ENCODE measurements at places on chromosomes 6 and 20. TPM values are rescaled to one million over a fixed set of nuclear protein-coding genes. Genes with fewer than 3 reads are reported as not detected.

Gene F13A1
- total RNA-seq = 421 TPM

DNA sequence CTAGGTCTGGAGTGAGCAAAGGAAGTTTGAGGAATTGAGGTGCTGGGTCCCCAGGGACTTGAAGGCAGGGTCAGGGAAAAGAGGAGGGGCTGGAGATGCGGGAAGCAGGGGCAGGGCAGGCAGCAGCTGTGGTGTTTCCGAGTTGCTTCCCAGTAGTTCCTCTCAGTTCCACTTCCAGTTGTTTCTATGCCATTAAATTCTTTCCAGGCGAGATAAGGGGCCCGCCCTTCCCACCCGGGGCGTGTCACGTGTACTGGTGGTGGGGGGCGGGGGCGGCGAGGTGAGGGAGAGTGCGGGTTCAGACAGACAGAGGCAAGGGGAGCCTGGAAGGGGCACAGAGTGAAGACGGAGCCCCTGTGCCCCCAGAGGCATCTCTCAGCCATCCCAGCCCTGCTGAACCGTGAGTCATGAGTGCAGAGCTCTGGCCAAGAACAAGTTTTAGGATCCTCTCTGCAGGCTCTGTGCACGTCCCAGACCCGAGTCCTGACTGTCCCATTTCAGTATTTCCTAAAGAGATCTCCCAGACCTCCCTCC is 977 bp downstream of the TNXB start:
- peak; percentile 75 for DNase-seq

GRCh38 chr6:98525860-98526259 is 308.5 kb upstream of the POU3F2 start:
- no peak for DNase-seq

Gene PLAGL2
- total RNA-seq = 9.8 TPM

Gene NTSR1
- not detected for total RNA-seq

Gene OPN5
- not detected for total RNA-seq

DNA sequence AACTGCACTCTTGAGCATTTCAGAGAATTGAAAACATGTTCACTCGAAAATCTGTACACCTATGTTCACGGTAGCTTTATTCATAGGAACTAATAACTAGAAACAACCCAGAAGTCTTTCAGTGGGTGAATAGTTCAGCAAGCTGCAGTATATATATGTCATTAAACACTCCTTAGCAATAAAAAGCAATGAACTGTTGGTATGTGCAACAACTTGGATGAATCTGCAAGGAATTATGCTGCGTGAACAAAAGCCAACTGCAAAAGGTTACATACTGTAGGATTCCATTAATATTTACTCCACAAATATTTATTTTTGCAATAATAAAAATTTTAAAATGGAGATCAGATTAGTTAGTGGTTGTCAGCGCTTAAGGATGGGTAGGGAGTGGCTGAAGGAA is 22.1 kb upstream of the FKBP1A start:
- DNase-seq = no peak

GRCh38 chr6:4611429-4612129 is 164.6 kb upstream of the CDYL start:
- no peak for DNase-seq

DNA sequence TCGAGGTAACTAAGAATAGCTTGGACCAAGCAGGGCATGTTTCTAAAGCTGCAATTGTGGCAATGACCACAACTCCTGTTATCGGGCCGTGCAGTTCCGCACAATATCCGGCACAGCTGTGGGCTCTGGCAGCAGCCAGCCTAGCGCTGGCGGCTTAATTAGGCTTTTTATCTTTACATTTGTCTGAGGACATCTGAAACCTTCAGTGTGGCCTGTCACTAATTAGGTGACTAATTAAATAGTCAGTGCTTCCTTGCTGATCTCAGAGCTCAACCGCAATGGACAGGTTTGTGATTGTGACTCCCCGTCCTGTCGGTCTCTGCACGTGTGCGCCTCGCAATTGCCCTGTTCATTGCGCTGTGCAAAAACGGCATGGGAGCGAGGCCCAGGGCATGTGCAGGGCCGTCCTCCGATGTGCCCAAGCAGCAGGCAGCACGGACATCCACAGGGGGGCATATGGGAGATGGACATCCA is 134.8 kb upstream of the INSM1 start:
- no peak for DNase-seq

GRCh38 chr20:44056010-44056698 is 130.8 kb downstream of the JPH2 start:
- no peak for DNase-seq

- no peak for DNase-seq
Measured at GRCh38 chr6:137849181-137849980, 17.7 kb upstream of the TNFAIP3 start.

GRCh38 chr6:140269591-140270165 is 895.2 kb upstream of the CITED2 start:
- no peak for DNase-seq

DNA sequence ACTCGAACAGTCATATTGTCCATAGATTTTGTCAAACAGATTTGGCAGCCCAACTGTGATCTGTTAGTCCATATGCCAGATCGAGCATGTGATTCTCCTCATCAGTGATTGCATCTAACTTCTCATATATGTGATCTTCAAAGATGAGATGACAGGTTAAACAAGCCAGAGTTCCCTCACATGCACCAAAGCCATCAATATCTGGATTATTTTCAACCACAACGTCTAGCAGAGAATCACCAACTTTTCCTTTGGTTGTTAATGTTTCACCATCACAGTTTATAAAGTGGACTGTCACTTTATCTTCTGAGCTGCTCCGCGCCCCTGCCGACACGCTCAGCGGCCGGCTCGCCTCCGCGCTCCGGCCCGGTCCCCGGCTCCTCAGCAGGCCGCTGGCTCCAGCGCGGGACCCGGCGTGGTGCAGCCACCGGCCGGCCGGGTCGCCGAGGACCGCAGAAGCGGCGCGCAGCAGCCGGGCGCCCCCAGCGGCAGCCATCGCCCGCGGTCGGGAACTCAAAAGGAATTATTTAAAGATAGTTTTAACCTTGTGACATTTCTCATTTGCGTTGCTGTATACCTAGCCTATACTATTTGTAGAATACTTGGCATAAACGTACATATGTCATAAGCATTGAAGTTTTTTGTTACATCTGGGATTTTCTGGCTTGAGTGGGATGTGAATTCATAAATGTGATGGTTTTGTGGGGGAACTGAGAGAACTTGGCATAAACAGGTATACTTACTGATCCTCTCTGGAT is 40.1 kb upstream of the DYNLRB1 start:
- peak; percentile 88 for DNase-seq

- no peak for DNase-seq
Measured at GRCh38 chr20:49276161-49276960, 1.5 kb downstream of the ZNFX1 start.

Gene HS3ST5
- not detected for total RNA-seq

Gene OXT
- total RNA-seq = not detected

Gene PAK5
- 0.33 TPM for total RNA-seq

- DNase-seq = no peak
Measured at GRCh38 chr6:116046737-116047136, 14.0 kb downstream of the FRK start.

DNA sequence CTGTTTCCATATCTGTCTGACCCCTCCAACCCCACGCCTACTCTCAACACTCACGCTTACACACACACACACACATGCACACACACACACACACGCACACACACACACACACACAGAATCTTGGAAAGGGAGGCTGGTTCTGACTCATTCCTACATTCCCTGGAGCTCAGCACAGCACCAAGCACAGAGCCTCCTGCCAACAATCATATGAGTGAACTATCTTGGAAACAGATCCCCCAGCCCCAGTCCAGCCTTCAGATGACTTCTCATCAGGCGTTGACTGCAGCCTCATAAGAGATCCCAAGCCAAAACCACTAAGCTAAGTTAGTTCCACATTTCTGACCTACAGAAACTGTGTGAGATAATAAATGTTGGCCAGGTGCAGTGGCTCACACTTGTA is 14.1 kb upstream of the HCK start:
- DNase-seq = no peak

Gene KCNG1
- total RNA-seq = 0.39 TPM

Gene TBX18
- 75.2 TPM for total RNA-seq

DNA sequence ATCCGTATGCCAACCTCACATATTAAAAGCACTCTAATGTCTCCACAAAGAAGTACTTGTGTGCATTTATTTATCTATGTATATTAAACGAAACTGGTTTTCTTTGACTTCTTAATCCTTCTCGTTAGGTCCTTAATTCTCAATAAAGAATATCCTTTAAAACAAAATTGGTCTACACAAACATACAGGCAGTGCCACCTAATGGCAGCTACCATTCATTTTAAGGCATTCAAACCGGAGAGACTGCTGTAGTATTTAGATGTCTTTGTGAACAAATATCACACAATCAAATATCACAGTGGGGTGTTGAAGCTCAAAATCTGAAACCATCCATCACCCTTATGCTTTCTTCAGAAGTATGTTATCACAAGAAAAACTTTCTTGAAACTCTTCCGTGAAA is 96.6 kb upstream of the IRAK1BP1 start:
- no peak for DNase-seq

- no peak for DNase-seq
Measured at GRCh38 chr6:170004585-170005210, 253.3 kb downstream of the ERMARD start.

Gene TRIM40
- total RNA-seq = not detected

DNA sequence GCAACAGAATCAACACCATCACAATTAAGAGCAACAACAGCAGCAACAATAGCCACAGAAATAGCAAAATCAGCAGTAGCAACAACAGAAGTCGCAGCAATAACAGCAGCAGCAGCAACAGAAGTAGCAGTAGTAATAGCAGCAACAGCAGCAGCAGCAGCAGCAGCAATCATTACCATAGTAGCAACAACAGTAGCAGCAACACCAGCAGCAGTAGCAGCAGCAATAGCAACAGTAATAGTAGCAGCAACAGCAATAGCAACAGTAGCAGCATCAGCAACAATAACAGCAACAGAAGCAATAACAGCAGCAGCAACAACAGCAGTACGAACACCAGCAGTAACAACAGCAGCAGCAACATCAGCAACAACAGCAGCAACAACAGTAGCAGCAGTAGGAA is 39.8 kb downstream of the SLC22A2 start:
- DNase-seq = no peak

DNA sequence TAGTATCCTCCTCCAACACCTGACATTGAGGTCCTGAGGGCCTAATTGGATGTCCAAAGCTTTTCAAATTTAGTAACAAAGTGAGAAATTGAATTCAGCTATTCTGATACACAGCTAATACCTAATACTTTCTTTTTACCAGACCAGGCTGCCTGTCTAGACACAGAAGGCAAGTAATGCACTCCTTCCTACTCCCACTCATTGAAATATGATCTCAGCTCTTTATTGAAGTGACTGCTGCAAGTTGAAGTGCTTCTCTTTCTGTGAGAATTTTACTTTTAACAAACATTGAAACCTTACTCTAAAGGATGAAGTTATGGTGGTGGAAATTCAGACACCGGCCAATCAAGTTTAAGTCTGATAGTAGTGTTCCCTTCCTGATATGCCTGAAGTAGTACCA is 90.8 kb upstream of the OGFRL1 start:
- no peak for DNase-seq

Gene MAP3K5
- total RNA-seq = 48.4 TPM

GRCh38 chr20:46928580-46929132 is 34.0 kb downstream of the EYA2 start:
- no peak for DNase-seq

Gene GTSF1L
- total RNA-seq = not detected

- DNase-seq = no peak
Measured at GRCh38 chr20:10470276-10470675, 35.2 kb downstream of the SLX4IP start.

GRCh38 chr6:148866657-148867268 is 119.9 kb downstream of the UST start:
- DNase-seq = no peak

DNA sequence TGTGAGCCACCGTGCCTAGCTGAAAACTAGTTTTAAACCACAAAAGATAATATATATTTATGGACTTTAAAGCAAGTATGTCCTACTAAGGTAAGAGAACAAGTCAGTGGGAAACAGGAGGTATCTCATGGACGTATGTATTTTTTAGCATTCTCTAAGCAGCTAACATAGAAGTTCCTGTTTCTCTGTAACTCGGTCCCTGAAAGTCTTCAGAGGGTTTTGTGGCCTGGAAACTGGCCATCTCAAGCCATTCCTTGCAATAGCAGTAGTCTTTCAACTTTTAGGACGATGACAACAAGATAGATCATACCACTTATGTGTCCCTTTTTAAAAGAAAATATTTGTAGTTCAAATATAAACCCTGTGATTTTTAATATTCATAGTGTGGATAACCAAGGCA is 95.6 kb upstream of the RALGAPA2 start:
- no peak for DNase-seq

Gene PRDM13
- total RNA-seq = not detected

DNA sequence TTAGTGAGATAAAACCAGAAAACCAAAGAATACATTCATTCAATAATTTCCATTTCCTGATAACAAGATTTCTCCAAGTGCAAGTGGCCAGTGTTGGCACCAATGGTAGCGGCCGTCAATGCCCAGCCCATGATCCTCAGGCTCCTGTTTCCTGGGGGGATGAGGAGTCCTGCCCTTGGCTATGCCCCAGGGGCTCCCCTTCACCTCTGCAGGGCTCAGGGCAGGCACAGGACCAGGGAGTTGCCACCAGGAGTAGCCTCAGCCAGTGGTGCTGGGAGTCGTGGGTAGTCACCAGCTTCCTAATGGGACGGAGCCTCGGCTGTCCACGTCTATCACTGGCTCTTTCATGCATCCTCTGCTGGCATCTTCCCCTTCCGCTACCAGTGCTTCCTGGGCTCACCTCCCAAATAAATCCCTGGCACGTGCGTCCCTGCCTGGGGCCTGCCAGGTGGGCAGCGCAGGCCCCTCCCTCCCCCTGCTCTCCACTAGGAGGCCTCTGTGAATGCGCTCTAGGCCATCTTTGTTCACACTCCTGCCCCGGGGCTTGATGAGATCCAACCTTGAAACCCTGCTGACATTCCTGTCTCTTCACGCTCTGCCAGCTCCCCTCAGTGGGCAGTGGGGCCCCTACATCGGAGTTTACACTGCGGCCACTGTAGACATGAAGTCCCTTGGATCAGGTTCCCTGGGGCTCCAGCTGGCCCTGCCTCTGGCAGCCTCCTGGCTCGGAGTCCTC is 215.7 kb downstream of the SYNDIG1 start:
- DNase-seq = peak; percentile 68

GRCh38 chr20:63969838-63970713 is at the start of gene ZNF512B:
TSS of gene ZNF512B (minus strand) at chr20:63969930. CDS start at chr20:63967950, 1,980 bp downstream.
- DNase-seq = peak; percentile 89

DNA sequence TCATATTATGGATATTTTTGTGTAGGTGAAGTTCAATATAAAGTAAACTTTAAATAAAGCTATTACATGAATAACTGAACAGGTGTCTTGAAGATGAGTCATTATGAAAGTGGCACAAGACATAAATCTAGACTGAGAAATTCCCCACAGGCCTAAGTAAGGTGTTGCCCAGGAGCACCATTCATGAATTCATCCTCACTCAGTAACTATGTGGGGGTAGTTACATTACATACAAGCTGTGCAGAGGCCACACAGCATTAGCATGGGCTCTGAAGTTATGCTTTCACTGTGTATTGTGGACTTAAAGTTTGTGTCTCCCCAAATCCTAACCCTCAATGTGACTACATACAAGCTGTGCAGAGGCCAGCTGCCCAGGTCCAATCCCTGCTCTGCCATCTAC is 65.9 kb downstream of the BCAS1 start:
- DNase-seq = no peak

Measured in aorta (tissue), 5 donors.